ENCODE measurements at places on chromosomes 4 and X.

- no peak for DNase-seq
Observed at GRCh38 chr4:7168106-7168505, 24.2 kb upstream of the SORCS2 start.

DNA sequence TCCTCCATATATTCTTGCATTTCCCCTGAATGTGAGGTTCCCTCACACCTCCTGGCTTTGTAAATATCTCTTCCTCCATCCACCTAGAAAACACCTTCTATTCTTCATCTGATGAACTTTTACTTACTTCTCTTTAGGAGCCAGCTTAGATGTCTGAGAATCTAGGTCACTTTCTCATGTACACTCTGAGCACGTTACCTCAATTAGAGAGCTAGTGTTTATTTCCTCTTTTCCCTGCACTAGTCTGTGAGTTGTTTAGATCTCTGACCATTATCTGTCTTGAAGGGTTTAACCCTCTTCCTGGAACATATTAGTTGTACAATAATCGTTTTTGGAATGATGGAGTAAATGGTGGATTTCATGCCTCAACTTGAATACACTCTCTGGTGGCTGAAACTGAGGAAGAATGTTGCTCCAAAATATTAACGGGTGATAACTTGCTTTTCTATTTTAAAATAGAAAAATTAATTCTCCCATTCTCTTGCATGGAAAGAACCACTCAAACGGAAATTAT, 8.5 kb upstream of the NEIL3 start:
- no peak for DNase-seq

DNA sequence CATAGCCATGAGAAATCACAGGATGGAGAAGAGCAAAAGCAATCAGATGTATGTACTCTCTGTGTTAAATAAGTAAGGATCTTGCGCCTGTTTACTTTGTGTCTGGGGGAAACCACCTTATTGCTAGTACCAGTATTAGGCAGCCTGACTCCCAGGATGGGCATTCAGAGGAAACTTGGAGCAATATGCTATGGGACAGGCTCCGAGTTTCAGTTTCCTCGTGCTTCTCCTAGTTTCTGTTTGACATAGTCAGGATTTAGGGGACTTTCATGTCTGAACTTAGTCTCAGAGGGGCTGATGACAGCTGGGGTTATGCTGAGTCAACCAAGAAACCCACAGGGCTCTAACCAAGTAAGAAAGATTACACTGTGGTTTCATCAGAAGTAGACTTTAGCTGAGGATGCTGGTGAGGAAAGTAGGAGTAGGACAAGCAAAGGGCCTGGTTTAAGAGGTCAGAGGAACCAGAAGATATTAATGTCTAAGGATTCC, 13.5 kb downstream of the NSUN7 start:
- no peak for DNase-seq

DNA sequence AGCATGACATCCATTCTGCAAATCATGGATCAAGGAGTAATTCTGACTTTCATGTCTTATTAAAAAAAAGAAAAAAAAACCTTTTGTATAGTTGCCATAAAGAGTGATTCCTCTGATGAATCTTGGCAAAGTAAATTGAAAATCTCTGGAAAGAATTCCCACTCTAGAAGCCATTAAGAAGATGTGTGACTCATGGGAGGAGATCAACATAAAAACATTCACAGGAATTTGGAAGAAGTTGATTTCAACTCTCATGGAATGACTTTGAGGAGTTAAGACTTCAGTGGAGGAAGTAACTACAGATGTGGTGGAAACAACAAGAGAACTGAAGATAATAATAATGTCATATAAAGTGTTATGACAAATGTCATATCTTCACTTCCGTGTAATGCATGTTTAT, 204.2 kb downstream of the PABPC4L start:
- no peak for DNase-seq

DNA sequence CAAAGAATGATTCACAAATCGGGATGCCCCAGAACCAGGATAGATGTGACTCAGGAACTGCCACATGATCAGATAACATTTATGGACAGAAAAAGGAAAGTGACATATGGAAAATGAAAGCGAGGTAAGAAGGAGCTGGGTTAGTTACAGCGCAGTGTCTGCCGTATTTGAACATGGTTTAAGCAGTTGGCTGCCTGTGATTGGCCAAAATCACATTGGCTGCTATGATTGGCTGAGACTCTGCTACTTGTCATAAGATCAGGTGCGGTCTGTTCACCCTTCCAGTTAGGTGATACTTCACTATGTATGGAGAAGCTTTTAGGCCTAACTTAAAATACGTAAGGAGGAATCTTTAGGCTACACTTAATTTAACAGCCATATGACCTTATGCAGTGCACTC, 322.7 kb upstream of the HAND2 start:
- no peak for DNase-seq
